HTR-8/SVneo (cell line): ENCODE measurements at places on chromosomes 11 and 22.

- no peak for DNase-seq
Measured at GRCh38 chr11:64627371-64627770, 36.4 kb downstream of the SLC22A12 start.

DNA sequence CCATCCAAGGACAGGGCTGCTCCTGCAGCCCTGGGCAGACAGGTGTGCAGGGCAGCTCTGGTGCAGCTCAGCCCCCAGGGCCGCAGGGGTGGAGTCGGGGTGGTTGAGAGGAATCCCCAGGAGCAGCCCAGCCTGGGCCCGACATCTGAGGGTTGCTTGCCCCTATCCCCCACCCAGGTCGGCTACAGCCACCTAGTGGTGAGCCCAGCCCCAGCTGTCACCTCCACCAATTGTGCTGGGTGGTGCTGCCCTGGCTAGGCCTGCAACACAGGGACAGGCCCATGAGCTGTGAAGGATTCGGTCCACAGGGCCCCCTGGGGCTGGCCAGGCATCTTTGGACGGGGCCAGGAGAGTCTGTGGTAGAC, 29.6 kb downstream of the RTN4R start:
- peak; percentile 69 for DNase-seq

DNA sequence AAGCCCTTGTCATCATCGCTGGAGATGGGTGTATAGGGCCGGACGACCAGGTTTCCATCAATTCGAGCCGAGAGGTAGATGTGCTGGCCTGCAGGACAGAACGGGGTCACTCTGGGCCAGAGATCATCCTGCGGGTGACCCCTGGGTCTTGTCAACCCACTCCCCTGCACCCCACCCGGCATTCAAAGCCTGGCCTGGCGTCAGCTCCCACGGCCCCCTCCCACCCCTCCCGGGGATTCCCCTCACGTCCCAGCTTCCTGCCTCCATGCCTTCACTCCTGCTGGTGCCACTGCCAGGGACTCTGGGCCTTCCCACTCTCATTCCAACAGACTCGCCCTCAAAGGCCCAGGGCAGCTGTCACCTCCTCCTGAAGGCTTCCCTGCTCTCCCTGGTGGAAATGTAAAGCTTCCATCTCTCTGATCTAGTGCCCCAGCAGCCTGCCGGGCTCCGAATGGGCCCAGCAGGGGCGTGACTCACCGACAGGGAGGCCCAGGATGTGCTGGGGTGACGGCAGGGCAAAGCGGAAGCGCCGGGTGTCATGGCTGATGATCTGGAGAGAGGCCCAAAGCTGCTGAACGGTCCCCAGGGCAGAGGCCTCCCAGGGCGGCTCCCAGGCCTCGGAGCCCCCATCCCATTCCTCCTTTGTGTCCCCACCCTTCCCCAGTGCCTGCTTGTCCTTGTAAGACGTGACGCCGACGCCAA, 9.3 kb downstream of the ATP5MGL start:
- DNase-seq, result peak; percentile 61

GRCh38 chr11:62706850-62707247, 375 bp downstream of the BSCL2 start:
- DNase-seq, result no peak

DNA sequence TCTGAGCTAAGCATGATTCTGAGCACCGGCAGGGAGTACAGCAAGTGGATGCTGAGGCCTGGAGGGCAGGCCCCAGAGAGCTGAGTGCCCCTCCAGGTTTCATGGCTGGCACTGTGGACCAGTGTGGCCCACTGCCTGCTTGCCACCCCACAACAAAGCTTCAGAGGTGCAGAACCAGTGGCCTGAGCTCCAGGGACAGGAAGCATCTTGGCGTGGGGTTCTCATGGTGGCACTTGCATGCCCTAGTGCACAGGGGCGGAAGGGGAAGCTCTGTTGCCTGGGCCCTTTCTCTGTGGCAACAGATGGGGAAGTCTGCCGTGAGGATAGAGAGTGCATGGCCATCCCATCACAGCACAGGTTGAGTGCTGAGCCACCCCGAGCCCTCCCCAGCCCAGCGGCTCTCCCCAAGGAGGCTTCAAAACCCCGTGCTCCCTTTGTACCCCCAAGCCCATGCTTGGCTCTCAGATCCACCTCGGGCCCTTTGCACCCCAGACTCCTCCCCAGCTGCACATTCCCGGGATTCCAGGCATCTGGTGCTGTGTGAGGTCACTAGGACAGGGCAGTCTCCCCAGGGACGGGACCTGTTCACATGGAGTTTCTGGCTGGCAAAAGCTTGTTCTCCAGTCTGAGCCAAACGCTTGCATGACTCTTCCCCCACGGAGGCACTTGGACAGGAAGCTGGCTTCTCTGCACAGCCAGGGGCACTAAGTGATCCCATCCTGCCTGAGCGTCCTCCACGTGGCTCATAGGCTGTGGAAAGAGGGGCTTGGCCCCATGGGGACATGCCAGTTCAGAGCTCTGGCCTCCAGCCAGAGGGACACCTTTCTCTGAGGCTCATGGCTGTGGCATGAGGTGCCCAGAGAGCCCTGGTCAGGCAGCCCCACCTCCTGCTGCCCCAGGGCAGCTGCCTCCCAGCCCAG, 4.2 kb downstream of the SLC25A1 start:
- no peak for DNase-seq

DNA sequence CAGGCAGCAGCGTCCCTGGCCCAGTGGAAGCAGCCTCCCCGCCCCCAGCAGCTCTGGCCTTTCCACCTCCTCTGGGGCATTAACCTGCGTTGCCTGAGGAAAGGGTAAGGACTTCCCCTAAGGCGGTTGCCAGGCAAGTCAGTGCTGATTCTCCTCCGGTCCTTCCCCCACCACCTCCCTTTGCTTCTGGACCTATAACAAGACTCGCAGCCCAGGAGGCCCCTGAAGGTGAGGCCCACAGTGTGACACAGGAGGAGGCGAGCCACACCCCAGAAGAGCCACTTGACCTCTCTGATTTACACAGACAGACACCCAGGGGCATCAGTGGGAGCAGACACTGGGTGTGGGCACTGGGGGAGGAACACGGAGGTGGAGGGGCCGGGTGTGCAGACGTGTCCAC, 35.4 kb downstream of the ASCL2 start:
- DNase-seq, result no peak

DNA sequence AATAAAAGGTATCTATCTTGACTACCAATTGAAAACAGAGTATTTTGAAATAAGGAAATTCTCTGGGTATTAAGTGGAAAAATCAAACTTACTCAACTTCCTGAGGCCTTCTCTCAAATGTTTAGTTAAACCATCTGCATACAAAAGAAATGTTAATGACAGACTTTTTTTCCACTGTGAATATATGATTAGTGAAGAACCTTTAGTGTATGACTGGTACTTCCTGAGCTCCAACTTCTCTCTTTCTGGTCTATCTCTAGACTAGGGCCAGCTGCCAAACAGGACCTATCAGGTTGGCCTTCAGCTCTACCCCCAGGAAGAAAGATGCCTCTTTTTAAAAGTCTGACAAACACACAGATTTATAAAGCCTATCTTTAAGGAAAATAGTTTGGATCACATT, 68.8 kb upstream of the SCUBE2 start:
- DNase-seq, result no peak

- DNase-seq, result no peak
Measured at GRCh38 chr11:111305162-111305802, 6.9 kb downstream of the POU2AF3 start.

- peak; percentile 23 for DNase-seq
Measured at GRCh38 chr11:77672264-77672663, 34.7 kb upstream of the CLNS1A start.

DNA sequence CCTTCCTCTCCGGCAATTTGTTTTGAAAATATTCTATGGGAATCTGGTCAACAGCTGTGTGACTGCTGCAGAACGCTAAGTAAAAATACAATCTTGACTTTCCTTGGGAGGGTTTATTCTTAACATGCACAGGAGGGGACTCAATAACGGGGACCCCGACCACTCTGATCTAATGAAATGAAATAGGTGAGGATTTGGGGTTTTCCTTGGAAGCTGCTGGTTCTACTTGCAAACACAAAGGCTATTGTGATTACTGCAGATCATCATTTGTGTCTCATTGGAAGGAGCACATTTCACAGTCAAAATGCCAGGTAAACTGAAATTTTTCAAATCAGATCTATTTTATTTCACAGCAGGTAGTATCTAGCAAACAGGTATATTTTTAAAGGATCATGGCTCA, 366.1 kb downstream of the SHANK2 start:
- DNase-seq, result no peak

- no peak for DNase-seq
Measured at GRCh38 chr11:8222820-8223512, 40.7 kb downstream of the LMO1 start.

- no peak for DNase-seq
Measured at GRCh38 chr22:23156286-23156685, 11.0 kb downstream of the RAB36 start.

DNA sequence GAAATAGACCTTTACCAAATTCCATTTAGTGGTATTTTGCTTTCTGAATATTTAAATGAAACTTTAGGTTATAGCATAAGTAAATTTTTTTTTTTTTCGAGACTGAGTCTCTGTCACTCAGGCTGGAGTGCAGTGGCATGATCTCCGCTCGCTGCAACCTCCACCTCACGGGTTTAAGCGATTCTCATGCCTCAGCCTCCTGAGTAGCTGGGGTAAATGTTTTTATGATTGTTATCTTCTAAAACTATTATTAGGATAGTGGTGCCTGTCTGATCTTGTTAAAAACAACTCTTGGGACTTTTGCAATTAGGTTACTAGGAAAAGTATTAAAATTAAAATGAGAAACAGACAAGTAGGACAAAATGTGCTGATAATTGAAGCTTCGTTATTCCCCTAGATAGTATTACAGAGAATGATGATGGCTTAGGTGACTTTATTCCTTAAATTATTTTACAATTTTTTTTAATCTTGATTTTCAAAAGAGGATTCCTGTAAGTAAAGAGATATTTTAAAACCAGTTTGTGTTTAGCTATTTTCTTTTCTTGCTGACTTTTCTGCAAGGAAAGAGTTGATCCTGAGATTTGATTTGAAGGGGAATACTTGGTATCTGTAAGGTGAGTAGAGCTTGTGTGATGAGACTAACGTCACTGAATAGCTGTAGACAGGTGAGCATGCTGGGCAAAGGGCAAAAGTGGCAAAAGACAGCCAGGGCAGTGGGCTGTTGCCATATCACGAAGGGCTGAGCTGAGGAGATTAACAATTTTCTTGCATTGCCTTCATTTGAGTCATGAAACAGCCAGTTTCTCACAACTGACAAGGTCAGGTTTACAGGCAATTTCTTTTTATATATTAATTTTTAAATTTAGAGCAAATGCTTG, 20.8 kb downstream of the CRKL start:
- DNase-seq, result no peak

- DNase-seq, result no peak
Measured at GRCh38 chr11:41018224-41018623, 441.2 kb downstream of the LRRC4C start.

DNA sequence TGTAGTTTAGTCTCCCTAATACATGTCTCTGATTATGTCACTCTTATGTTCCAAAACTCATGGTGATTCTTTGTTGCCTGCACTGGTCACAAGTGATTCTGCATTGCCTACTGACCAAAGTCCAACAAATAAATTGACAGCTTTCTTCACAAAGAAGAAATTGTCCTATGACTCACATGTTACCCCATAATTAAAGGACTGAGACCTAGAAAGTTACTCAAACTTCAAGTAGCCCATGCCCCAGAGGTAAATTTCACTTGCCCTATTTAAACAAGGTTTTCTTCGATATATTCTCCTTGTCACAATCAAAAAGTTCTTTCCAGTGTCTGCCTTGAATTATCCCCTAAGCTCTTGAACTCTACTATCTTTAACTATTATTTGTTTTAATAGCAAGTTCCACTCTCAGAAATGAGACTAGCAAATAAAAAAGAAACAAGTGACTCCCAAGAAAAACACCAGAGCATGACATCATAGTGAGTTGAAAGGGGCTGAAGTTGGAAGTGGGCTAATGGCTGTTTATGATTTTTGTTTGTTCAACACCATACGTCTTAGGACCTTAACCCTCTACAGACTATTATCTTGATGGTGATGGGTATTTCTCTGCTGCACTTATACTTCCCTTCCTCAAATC, 94.5 kb upstream of the BLID start:
- DNase-seq, result no peak

GRCh38 chr11:9643751-9644150, 20.1 kb upstream of the SWAP70 start:
- no peak for DNase-seq

DNA sequence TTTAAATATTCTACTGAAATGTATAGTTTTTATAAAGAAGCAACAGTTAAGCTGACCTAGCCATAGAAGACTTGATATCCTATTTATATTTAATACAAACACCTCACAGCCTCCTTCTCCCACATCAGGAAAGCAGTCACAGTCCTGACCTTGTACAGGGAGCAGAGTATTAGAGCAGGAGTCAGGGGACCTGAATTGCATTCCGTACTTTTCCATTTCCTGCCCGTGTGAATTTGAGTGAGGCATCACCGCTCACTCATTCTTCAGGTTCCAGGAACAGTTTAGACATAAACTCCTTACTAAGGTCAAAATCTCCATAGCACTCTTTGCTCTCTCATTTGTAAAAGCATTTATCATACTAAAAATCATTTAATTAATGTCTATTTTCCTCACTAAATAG, 482.5 kb upstream of the FAT3 start:
- DNase-seq, result no peak

DNA sequence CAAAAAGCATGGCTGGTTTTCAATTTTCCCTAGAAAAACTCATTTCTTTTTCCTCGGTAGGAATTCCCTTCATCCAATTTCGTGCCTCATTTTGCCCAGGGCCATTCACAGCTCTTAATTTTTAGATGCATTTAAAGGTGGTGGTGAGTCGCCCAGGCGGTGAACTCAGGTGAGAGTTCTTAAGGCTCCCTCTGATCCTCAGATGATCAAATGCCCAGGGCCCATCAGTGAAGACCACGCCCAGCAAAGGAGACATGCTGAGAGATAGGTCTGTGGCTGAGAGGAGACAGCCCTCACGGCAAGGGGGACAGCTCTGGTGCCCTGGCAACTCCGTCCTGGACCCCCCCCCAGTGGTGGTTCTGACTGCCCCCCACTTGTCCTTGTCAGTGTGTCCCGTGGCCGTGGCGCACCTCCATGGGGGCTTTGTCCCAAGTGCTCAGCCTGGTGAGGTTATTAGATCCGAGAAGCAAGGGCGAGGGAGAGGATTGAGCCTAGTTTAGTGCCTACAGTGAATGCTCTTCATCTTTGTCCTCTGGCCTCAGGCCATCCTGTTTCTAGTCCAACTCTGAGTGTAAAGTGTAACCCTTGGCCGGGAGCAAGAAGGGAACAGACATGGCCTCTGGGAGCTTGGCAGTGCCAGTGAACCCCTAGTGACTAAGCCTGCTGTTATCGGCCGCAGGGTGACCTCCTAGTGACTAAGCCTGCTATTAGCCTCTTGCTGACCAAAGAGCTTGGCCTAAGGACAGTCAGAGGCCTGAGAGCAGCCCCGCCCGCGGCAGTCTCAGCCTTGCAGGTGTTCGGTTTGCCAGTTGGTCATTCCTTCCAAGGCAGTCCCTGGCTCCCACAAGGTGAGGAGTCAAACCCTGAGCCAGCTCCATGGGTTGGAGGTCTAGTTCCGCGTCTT, 83.5 kb downstream of the CTTN start:
- peak; percentile 85 for DNase-seq

DNA sequence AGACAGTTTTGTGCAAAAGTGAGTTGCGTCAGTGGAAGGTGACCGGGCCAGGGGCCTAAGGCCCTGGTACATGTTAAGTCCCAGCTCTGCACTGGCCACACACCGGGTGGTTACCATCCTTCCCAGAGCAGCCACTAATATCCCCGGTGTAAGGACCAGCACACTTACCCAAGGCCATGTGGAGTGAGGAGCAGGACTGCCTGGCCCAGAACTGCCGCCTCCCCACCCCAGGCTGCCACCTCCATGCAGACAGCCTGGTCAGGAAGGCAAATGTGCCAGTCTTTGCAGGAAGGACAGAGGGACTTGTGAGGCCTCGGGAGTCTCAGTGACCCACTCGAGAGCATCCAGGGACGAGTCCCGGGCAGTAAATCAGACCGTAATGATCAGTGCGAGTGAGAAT, 102.9 kb downstream of the MORC2 start:
- no peak for DNase-seq
